ENCODE measurements at places on chromosomes 1 and 21. TPM values are rescaled to one million over a fixed set of nuclear protein-coding genes. Genes with fewer than 3 reads are reported as not detected.

DNA sequence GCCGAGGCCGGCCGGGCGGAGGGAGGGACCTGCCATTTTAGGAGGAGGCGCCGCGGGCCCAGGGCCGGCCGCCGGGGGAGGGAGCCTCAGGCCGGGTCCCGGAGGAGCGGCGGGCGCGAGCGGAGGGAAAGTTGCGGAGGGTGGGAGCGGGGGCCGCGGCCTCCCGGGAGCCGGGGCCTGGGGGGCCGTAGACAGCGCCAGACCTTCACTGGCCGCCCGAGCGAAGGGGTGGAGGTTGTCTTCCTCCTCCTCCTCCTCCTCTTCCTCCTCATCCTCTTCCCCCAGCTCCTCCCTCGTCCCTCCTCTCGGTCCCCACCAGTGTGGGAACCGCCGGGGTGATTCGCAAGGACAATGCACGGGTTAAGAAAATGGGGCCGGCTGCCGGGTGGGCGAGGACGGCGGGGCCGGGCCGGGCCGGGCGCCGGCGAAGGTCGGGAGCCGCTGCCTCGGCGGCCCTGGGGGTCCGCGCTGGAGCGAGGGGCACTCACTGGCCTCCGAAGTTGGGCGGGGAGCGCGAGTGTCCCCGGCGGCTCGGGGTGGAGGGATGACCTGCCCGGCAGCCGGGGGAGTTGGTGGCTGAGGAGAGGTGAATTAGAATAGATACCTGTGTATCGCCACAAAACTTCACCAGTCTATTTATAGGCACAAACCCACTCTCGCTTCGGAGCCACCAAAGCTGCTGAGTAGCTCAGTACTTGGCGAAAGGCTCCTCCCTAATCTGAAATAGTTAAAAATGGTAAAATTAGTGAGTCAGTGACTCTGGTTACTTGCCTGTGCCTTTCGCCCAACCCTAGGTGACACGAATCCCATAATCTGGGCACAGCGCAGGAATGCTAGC, 1.3 kb downstream of the DYRK1A start:
- DNase-seq, result peak; percentile 83

- DNase-seq, result no peak
These were observed 8.4 kb downstream of the ADARB1 start for GRCh38 chr21:45082736-45083135.

- DNase-seq, result no peak
These were observed 44.7 kb downstream of the SLC44A3 start for GRCh38 chr1:94864821-94865220.

- no peak for DNase-seq
These were observed 8.7 kb upstream of the PPP1R15B start for GRCh38 chr1:204420039-204421004.

DNA sequence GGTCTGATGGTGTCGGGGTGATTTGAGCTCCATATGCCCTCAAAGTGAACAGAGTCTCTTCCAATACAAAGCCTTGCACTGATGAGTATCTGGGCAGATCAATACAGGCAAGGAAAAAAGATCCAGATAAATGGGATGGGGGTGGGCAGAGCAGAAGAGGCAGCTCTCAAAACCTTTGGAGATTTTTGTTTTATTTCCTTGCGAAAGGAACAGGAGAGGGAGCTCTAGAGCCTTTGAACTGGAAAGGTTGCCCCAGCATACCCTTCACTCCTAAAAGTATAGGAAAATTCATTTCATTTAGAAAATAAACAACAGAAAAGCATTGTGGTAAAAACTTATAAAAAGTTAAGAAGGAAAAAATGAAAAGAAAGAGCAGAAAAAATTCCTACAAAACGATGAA, 31.4 kb upstream of the OLIG2 start:
- no peak for DNase-seq

- no peak for DNase-seq
These were observed 2.6 kb upstream of the GLUL start for GRCh38 chr1:182394055-182394775.

- no peak for DNase-seq
These were observed 100.5 kb upstream of the ZBTB40 start for GRCh38 chr1:22350924-22351767.

DNA sequence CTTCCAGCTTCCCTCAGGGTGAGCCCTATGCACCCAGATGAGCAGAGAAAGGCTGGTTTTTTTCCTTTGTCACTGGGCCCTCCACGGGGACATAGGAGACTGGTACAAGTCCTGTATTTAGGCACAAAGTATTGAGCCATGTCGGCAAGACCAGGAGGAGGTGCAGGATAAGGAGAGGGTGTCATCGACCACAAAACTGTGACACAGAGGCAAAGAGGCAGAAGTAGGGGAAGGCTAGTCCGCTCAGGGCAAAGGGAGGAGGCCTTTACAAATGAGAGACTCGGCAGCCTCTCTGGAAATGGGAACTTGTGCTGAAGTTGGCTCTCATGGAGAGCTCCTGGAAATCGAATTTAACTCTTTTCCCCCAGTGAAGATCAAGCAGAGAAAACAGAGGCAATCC, 70.7 kb upstream of the CAMK1G start:
- no peak for DNase-seq

GRCh38 chr1:87329526-87330056, 911 bp downstream of the LMO4 start:
- DNase-seq, result no peak

DNA sequence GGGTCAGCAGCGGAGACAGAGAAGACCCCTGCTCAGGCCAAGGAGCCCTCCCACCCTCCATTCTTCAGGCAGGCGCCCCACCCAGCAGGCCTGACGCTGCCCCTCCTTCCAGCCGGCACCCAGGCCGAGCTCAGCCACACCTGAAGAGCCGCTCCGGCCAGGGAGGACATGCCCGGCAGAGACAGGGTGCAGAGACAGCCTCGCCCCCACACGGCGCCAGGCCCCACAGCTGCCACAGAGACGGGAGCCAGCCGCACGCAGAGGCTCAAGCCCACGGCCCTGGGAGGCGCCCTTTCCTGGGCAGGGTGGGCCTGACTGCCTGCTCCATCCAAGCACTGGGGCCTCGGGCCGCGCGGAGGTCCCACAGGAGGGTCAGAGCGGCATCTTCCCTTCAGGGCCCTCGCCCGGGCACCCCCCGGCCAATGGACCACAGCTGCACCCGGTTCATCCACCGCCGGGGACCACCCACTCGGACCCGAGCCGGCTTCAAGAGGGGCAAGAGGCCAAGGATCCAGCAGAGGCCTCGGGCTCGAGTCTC, 5.2 kb downstream of the TTLL10 start:
- DNase-seq, result no peak

DNA sequence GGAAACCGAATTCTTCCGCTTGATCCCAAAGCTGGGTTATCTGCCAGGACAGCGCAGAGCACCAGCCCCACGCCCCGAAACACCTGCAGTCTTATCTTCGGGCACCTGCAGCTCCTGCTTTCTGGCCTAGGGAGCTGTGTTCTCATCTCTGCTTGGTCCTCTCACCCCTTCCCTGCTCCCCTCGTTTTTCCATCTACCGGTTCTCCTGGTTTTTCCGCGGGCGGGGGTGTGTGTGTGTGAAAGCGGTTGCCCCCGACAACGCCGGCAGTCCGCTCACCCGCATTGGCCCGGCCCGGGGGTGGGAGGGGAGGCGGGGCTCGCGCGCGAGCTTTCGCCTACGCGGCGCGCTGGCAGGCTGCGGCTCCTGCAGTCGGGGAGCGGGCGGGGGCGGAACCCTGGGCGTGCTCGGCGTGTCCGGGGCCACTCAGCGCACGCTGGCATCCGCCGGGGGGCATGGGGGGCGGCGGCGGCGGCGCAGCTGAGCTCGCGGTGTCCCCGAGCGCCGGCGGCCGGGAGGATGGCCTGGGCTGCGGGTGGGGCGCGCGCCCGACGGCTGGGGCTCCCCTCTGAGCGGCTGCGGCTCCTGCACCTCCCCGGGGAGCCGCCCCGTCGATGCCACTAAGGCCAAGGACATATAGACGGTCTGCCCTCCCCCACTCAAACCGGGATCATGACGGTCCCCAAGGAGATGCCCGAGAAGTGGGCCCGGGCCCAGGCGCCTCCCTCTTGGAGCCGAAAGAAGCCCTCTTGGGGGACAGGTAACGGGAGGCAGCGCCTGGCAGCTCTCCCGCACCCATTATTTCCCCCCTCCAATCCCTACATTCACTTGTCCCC, 3.2 kb downstream of the ATP8B2 start:
- peak; percentile 89 for DNase-seq

DNA sequence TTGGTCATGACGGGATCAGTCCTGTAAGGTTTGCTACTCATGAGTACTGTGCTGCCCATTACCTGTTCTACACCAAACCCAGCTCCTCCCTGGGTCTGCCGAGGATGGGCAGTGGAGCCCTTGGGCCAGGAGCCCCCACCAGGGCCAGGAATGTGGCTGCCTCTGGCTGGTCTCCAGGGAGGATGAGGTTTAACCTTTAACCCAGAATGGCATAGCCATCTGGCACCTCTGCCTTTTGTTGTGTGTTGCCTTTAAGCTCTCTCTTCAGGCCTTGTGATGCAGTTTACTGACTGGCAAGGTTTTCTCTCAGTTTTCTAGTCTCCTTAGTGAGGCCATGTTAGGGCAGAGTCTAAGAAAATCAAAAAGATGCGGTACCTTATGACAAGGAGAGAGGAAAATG, 38.6 kb downstream of the SIPA1L2 start:
- no peak for DNase-seq

GRCh38 chr1:38733761-38734160, 125.8 kb downstream of the RRAGC start:
- DNase-seq, result no peak

DNA sequence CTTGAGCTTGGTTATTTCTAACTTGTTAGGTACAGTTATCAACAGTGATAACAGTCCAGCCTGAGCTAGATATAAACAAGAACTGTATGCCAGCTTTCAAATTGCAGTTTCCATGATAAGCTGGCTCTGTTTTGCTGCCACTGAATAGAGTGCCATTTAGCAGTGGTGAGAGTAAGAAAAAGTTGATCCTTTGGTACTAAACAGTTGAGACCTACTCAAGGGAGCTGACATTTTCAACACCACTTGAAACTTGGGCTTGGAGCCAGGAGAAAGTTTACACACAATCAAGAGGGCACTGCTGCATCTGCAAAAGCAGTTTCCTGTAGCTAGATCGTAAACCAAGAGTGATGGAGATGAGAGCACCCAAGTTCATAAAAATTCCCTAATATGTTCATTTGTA, 131.3 kb downstream of the RGS7 start:
- DNase-seq, result no peak

DNA sequence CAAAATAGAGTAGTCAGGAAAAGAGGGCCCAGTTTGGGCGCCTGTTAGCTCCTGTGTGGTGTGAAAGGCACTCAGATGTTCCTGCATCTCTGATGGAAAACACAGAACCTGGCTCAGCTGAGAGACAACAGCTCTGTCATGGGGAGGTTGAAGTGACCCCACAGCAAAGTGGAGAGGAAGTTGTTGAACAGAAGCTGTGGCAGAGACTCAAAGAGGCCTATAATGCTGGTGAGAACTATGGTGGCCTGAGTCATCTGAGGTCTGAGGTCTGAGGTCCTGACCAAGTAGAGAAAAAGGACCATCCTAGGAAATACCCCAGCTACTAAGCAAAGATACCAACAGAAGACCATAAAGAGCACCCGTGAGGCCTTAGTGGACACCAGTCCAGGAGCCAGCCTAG, 45.6 kb upstream of the JAK1 start:
- DNase-seq, result no peak

DNA sequence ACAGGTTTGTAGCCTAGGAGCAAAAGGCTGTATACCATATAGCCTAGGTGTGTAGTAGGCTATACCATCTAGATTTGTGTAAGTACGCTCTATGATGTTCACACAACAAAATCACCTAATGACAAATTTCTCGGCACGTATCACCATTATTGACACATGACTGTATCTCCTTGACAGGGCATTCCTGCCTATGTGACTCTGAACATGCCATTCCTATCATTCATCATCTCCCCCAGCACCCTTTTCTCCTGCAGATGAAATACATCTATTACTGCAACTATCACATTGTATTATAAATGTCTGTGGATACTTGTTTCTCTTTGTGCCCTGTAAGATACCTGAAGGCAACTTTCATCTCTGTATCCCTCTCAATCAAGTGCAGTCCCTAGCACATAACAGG, 29.9 kb downstream of the TP53BP2 start:
- no peak for DNase-seq

DNA sequence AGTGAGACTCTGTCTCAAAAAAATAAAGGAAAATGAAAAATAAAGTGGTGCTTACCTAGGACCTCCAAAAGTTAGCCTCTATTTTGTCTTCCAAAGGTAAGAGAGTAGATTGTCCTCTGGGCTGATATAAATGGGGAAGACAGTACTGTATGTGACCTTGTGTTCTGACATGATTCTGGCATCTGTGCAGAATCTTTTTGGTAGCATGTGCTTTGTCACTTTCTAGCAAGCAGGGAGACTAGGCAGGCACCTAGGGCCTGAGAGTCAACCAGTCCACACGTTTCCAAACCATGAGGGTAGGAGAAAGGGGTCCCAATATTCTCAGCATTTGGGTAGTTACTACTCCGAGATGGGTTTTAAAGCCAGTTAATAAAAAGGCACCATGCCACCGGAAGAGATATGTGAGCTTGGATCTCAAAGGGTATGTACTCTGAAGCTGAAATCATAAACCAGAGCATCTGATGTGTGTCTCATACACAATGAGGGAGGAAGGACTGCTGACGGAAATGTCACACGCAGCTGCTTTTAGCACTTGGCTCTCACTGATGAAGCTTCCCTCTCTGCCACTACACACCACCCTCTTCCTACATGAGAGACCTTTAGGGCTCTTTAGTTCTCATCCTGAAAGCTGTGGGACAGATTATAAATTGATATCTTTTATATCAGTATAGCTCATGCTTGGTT, 27.0 kb upstream of the SLC16A1 start:
- DNase-seq, result no peak

DNA sequence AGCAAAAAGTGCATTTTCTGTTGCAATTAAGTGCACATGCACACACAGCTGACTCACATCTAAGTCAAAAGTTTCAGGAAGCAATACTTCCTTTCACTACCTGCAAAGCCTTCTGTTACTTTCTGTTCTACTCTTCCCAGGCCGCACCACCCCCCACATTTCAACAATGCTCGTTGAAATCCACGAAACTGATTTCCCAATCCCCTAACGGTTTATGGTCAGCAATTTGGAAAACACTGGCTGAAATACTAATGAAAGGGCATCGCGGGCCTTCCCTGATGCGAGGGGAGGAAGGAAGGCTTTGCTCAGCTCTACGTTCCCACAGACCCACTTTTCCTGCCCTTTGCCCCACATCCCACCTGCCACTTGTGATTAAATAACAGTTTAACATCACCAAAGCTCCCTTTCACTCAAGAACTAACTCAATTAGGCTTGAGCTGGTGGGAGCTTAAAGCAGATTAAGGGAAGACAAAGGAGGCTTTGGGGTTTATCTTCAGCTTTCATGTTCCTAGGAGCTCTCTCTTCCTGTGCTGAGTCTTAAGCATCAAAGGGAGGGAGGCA, 243.2 kb upstream of the RAB4A start:
- peak; percentile 49 for DNase-seq

TMEM51 gene
- total RNA-seq, result 5.1 TPM

PTGER3 gene
- total RNA-seq, result 1.0 TPM

HSD11B1 gene
- 1.0 TPM for total RNA-seq

B4GALT3 gene
- total RNA-seq, result 21.0 TPM

RAB25 gene
- total RNA-seq, result not detected

LCE6A gene
- not detected for total RNA-seq

LRRC71 gene
- total RNA-seq, result 0.31 TPM

OR6K3 gene
- not detected for total RNA-seq

C1orf210 gene
- total RNA-seq, result not detected

AHCYL1 gene
- total RNA-seq, result 37.4 TPM

RIMS3 gene
- total RNA-seq, result 4.8 TPM

SLC25A24 gene
- total RNA-seq, result 17.3 TPM

SNX7 gene
- 28.2 TPM for total RNA-seq

All from right cardiac atrium (tissue), 5 donors.